ENCODE measurements at places on chromosomes 3 and 15.

- peak; percentile 7 for DNase-seq
Observed at GRCh38 chr3:170007031-170007663, 30.6 kb upstream of the GPR160 start.

DNA sequence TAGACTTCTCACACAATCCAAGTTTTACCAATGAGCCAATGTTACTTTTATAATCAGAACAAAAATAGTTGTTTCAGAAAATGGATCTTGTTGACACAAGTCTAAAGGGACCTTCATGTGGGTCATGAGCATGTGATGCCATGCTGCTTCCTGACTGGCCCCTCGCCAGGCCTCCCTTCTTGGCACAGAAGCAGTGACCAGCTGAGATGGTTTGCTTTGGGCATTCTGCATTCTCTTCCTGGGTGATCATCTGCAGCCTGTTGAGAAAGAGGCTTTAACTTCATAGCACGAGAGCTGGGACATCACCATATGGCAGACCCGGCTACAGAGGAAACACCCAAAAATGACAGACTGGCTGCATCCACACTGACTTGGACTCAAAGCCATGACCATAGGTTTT, 45.7 kb downstream of the TGM4 start:
- DNase-seq: no peak

DNA sequence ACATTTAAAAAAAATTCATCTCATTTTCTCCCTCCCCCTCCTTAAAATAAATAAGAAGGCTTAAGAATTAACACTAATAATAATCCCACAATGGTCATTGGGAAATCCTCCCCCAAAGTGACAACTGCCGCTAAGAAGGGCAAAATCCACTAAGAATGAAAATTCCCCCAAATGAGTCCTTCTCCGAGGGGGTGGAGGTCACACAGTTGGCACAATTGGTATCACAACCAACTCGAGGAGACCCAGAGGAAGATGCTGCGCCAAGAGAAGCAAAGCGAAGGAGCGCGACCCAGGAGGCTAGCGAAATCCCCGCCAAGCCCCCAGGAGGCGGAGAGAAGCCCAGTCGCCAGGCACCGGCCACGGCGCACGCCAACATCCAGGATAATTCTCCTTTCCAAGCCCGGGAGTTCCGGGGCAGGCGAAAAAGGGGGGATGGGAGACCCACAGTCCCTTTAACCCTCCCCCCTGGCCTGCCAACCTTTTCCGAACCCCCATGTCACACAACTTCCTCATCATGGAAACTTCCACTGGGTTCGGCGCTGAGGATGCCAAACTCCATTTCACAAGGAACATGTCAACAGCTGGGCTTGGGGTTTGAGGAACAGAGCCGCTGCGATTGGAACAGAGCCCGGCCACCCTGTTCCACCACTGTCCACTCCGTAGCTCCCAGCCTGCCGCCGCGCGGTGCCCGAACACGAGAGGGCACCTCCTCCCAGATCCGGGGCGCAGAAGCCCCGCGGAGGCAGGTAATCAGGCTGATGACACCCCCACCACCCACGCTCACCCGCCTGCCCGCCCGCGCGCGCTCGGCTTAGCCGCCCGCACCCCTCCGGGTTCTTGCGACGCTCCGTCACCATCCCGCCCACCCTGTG, 668 bp downstream of the THRB start:
- no peak for DNase-seq

GRCh38 chr3:109569135-109569846, 231.9 kb upstream of the DPPA4 start:
- DNase-seq: no peak

- no peak for DNase-seq
Observed at GRCh38 chr3:193859195-193859594, 266.2 kb downstream of the OPA1 start.

- DNase-seq: no peak
Observed at GRCh38 chr3:152264378-152264777, 4.4 kb upstream of the MBNL1 start.

DNA sequence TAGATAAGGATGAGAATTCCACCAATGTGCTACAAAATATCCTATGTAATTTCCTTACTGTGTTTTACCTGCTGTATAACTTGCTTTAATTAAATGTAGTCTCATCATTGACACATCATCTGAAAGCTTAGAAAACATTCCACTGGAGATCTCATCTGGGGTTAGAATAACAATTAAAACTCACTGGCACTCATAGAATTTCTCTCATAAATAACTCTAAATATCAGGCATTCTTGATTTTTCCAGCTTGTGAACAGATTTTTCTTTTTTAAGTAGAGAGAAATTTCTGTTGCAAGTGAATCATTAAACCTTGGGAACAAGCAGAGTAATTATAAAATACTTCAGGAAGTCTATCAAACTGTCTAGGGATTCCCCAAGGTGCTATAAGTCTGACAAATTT, 843.8 kb downstream of the NAALADL2 start:
- DNase-seq: no peak

DNA sequence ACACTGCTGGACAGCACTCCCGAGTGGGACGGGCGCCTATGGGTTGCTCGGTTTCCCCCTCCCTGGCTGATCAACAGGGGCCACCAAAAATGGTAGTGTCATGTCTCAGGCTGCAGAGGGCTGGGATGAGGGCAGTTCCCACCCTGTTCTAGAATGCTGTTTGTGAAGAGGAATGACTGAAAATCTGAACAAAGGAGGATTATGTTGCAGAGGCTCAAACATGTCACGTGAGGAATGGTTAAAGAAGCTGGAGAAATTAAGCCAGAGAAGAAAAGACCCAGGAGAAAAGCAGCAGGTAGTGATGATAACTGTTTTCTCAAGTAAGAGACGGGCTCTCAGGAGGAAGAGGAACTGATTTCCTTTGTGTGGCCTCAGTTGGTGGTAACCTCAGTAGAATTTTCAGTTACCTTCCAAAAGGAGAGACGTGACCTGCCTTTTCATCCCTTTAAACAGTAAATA, 10.4 kb downstream of the SPG21 start:
- DNase-seq: no peak

DNA sequence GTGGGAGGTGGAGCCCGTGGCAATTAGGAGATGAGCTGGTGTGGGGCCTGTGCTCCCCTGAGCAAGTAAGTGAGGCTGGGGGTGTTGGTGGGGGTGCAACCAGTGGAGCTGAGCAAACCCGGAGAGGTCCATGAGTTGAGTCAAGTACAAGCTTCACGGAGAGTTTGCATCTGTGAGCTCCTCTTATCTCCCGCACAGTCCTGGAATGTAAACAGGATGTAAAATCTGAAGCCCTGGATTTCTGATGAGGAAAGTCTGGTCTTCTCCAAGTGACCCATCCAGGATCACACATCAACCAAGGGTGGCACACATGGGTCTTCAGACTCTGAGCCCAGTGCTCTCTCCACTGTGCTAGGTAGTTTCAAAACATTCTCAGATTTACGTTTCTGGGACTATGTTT, 67.8 kb downstream of the LSM3 start:
- DNase-seq: no peak

DNA sequence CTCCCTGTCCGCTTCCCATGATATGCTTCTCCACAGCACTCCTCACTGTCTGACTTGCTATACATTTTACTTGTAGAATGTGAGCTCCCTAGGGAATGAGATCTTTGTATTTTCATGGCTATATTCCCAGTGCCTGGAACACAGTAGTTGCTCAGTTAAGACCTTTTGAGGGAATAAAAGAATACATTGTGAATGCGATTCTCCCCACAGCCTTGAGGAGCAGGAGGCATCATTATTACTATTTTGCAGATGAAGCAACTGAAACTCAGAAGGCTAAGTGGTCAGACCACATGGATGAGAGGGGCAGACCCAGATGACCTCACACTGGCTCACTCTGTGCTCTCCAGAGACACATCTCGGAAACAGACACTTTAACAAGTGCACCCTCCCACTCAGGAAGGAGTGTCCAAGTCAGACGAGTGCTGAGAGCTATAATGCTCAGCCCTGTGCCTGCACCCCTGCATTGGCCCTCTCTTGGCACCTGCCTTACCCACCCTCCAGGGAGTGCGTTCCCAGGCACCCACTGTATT, 46.8 kb downstream of the SST start:
- DNase-seq: no peak

- no peak for DNase-seq
Observed at GRCh38 chr3:29826712-29827111, 545.8 kb downstream of the RBMS3 start.

- DNase-seq: no peak
Observed at GRCh38 chr3:16407366-16407765, 106.1 kb downstream of the RFTN1 start.

DNA sequence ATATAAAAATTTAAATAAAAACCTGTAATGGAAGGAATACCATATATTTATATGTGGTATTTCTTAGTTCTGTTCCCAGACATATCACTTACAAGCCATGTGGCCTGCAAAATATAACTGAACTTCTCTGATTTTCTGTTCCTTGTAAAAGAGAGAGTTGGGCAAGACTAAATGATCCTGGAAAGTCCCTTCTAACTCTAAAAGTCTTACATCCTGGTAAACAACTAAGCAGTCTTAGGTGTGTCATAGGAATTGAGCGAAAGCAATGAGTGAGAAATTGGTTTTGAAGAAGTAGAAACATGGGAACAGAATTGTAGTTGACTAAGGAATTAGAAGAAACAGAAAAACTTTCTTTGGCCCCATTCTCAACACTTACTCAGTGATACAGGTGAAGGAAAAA, 25.3 kb upstream of the IL20RB start:
- DNase-seq: no peak

DNA sequence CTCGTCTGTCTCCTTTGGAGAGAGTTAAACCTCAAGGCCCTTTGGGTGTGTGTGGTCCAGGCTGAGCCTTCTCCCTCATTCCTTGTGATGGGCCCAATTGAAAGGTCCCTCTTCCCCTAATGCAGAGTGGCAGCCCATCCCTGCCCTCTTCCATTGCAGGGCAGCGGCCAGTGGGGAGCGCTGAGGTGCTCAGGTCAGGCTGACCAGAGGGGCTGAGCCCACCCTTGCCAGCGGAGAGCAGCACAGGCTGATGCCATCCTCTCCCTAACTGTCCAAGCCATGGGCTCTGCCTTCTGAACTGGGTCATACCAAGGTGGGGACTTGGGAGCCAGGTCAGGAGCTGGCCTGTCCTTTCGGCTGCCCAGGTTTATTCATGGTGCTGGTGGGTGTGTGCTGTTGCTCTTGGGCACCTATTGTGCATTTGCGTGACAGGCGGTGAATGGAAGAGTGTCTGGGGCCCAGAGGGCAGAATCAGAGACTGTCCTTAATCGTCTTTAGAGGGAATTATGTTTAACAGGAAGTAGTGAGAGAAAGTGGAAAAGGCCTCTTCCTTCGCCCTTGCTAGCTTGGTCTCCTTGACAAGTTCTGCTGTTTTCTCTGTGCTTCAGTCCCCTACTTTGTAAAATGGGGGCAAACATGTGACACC, 96.9 kb downstream of the VGLL4 start:
- DNase-seq: no peak

DNA sequence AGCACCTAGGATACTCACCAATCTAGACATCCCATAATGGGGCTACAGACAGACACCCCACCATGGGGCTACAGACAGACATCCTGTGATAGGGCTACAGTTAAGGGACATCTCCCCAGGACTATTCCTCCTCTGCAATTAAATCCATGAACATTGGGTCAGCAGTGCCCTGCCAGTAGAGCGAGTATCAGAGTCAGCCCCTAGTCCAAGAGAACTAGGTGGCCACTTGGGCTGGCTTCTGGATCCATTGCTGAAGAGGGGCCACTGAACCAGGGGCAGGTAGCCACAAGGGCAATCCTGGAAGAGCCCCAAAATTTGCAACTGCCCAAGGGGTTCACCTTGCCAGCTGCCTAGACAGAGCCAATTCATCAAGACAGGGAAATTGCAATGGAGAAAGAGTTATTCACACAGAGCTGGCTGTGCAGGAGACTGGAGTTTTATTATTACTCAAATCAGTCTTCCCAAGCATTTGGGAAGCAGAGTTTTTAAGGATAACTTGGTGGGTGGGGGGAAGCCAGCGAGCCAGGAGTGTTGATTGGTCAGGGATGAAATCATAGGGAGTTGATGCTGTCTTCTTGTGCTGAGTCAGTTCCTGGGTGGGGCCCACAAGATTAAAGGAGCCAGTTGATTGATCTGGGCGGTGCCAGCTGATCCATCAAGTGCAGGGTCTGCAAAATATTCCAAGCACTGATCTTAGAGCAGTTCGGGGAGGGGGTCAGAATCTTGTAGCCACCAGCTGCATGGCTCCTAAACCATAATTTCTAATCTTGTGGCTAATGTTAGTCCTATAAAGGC, 170.2 kb upstream of the SMAD3 start:
- no peak for DNase-seq

DNA sequence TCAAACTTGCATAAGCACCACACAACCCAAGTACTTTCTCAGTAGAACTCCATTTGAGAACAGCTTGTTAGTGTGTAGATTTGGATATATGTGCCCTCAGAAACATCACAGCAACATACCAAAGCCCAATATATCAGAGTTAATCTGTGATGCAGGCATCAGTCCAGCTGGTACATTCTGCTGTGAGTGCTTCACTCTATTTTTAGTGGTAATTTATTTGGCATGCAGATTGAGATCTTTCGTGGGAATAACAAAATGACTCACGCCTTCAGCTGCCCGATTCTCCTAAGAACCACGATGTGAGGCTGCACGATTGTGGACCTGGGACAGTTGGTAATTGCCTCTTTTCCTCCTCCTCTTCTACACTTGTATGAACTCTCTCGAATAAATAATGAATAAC, 730.7 kb downstream of the SQOR start:
- no peak for DNase-seq

DNA sequence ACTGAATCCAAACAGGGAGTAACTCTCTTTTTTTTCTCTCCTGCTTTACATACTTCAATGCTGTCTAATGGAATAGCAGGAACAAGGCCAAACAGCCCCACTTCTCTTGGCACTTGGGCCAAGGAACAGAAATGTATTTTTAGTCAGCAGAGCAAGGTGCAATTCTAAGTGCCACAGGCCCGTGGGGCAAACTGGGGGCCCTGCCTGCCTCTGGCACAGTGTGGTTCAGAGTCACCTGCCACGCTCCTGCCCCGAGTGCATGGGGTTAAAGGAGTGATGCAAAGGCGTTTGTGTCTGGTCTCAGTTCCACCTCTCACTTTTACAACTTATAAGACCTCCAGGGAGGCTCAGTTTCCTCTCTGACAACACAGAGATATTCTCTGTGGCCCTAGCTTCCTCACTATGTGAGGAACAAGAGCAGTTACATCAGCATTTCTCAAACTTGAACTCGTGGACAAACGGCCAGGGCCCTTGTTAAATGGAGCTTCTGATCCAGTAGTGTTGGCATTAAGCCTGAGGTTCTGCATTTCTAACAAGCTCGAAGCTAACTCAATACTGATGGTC, 51.3 kb downstream of the LRIG1 start:
- no peak for DNase-seq

GRCh38 chr15:23687143-23687470, at the start of gene NDN:
NDN (minus strand) TSS chr15:23687305; CDS start chr15:23687217, 88 bp downstream.
- DNase-seq: no peak

- no peak for DNase-seq
Observed at GRCh38 chr3:32274306-32274705, 35.8 kb downstream of the CMTM8 start.

GRCh38 chr15:72998681-72999466, 53.4 kb upstream of the NEO1 start:
- DNase-seq: no peak

GRCh38 chr15:68376447-68377060, 55.4 kb downstream of the ITGA11 start:
- DNase-seq: no peak

GRCh38 chr3:193851941-193852674, 259.1 kb downstream of the OPA1 start:
- DNase-seq: no peak
